ENCODE measurements at places on chromosomes 2 and 18.

- DNase-seq, result no peak
These were observed 3.7 kb upstream of the DNER start for GRCh38 chr2:229718057-229718456.

DNA sequence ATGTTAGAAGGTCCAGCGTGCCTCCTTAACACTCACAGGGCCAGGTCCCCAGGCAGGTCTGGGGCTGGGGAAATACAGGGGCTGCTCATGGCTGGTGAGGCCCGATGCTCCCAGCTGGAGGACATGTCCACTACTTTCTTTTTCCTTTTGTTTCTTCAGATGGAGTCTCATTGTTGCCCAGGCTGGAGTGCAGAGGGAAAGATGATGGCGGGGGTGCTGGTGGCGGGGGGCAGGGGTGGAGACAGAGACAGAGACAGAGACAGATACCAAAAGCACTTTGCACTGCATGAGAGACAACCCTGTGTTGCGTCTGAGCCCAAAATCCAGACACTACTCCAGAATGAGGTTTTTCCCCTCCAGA lies 211.0 kb downstream of the SH3BP4 start:
- no peak for DNase-seq

DNA sequence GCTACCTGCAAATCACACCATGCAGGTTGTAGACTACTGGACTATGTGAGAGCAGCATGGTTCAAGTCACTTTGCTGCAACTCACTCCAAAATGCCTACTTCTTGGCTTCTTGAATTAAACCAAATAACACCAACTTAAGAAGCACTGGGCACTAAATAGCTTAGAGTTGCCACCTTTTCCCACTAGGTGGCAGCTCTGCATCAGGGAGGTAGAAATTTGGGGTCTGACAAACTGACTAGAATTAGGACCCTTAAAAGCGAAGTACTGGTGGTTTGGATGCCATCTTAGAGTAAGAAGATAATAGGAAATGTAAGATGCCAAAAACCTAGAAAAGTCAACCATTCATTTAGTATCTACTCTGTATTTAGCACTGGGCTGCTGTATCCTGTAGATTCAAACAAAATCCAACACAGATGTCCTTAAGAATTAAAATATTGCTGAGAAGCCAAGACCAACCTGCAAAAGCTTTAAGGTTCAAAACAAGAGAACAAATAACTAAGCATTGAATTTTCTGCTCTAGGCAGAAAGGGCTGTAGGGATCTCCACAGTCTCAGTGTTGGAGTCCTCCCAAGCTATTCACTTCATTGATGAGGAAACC lies 65.5 kb downstream of the CCBE1 start:
- DNase-seq, result no peak

- DNase-seq, result peak; percentile 63
These were observed 6.3 kb downstream of the TNFAIP6 start for GRCh38 chr2:151363709-151364108.

- DNase-seq, result no peak
These were observed 86.6 kb downstream of the SOWAHC start for GRCh38 chr2:109700680-109701274.

GRCh38 chr2:134201533-134201932 lies 52.3 kb upstream of the MGAT5 start:
- no peak for DNase-seq

DNA sequence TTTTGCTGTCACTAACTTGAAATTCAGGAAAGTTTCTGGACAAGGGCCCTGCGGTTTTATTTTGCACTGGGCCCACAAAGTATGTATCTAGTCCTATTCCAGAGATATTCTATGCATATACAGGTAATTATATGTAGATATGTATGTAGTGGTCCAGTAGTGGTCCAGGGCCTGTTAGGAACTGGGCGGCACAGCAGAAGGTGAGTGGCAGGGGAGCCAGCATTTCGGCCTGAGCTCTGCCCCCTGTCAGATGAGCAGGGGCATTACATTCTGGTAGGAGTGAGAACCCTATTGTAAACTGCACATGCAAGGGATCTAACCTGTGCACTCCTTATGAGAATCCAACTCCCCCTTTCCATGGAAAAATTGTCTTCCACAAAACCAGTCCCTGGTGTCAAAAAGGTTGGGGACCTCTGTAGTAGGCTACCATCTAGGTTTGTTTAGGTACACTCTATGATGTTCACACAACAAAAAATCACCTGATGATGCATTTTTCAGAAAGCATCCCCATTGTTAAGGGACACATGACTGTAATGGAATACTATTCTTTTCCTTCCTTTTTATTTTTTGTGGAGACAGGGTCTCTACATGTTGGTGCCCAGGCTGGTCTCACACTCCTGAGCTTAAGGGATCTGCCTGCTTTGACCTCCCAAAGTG lies 2.8 kb upstream of the PPP4R3B start:
- no peak for DNase-seq

DNA sequence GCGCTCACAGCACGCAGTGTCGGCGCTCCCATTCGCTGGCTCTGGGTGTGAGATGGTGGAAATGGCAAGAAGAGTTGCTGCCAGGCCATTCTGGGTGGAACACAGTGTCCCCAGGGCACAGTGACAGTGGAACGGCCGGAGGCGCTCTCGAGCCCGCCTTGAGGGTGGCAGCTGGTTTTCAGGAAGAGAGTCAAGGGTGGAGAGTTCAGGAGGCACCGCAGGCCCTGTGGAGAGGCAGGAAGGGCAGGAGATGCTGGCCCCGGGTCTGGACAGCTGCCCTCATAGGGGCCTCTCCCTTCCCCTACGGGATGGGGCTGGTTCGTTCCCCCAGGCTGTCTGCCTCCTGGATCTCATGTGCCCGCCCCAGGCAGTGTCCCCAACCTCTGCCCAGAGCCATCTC lies 12.5 kb downstream of the GPC1 start:
- DNase-seq, result no peak

GRCh38 chr18:59910967-59911366 lies 11.2 kb downstream of the PMAIP1 start:
- DNase-seq, result no peak

- DNase-seq, result no peak
These were observed 595.0 kb downstream of the STK39 start for GRCh38 chr2:167652401-167652800.

All from CD4-positive, alpha-beta T cell treated with Interleukin-15 for 1 hour (primary cell).